ENCODE measurements at places on chromosomes 12 and 14.

GRCh38 chr12:109500406-109501185 lies 23.2 kb downstream of the UBE3B start:
- DNase-seq: no peak

DNA sequence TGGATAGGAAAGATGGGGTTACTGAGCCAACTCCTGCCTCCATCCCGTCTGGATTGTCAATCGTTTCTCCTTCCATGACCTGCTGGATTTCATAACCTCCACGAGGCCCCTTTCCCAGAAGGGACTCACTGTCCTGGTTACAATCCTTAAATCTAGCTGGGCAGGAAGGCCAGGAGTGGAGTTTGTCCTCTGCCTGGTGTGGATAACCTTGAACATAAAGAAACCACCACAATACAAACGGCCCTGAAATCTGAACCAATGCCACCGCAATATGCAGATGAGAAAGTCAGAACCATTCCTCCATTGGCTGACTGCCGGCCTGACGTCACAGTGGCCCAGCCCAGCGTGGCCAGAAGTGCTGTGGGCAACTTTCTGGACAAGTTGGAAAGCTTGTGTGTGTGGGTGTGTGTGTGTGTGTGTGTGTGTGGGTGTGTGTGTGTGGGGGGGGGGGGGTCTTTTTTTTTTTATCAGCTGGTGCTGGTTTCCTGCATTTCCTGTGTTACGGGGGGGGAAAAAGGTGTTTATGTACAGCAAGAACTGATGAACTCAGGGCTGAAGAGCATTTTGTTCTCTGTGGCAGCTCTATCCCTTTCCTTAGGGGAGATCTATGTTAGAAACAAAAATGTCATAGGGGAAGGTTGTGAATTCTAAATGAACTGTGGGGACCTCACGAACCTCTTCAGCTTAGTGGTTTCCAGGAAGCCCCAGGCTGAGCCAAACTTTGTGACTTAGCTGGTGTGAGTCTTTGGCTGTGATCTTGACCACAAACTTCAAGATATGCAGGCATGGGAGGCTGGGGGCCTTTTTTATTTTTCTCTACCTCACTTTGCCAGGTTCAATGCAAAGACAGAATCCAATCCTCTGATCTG lies 81.6 kb upstream of the MED13L start:
- DNase-seq: peak; percentile 61

- no peak for DNase-seq
Observed at GRCh38 chr14:101472518-101472849, 88.8 kb upstream of the DIO3 start.

DNA sequence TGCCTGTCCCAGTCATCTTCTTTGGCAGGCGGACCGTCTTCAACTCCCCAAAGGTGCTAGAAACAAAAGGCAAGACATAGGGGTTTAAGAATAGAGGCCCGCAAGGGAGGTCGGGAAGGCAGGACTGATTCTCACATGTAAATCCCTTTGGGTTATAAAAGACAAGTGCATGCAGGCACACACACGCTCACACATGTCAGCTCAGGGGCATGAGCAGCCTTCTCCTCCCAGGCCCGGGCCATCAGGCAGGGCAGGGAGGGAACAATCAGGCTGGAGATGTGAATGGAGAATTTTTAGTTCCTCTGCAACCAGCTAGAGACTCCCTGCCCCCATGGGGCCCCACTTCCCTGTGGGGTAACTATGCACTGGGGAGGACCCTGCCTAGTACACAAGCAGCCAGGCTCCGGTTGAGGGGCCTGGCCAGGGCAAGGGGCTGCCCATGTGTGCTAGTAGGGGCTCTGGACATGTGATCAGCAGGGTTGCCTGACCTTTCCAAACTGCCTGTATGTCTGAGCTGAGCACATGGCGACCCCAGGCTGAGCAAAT lies 107.2 kb downstream of the RBM19 start:
- no peak for DNase-seq

DNA sequence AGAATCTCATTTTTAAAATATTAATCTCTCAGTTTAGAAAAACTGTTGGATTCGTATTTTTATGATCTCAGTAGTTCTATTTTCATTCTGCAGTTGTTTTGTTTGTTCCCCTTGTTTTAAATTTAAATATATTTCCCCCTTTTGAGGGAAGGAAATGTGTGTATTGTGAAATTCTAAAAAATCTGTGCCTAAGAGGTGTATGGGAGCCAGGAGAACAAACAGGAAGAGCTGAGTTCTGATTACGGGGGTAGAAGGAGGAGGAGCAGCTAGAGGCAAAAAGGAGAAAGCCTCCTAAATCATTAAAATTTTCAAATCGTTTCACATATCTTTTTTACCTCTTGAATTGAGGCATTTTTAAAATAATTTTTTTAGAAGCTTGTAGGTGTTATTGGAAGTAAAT lies 2.3 kb downstream of the RDH12 start:
- DNase-seq: no peak

GRCh38 chr12:32671930-32672780 lies 6.9 kb upstream of the DNM1L start:
- no peak for DNase-seq

- no peak for DNase-seq
Observed at GRCh38 chr12:132803888-132804287, 24.8 kb downstream of the GOLGA3 start.

- DNase-seq: peak; percentile 51
Observed at GRCh38 chr14:100159865-100160533, 554 bp upstream of the DEGS2 start.

DNA sequence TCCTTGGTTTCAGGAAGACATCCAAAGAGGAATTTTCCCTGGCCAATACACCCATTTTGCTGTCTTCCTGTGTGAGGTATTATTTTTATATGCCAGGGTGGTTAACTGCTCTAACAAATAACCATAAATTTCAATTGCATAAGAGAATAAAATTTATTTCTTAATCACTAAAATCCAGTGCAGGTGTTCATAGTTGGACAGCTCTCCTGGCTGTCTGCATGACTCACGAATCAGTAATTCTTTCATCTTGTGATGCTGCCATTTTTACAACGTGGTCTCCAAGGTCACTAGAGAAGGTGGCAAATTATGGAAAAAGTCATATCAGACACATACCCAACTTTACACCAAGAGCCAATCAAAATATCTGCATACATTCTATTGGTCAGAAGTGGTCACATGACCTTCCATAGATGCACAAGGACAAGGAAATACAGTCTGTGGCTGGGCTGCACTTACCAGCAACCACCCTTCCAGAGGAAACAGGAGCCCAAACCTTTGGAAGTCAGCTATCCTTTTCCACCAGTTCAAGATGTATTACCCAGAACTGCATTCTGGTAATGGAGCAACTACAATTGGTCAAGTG lies 193.5 kb upstream of the PLEKHG7 start:
- DNase-seq: no peak

- DNase-seq: no peak
Observed at GRCh38 chr12:49865782-49866135, 22.9 kb upstream of the BCDIN3D start.

DNA sequence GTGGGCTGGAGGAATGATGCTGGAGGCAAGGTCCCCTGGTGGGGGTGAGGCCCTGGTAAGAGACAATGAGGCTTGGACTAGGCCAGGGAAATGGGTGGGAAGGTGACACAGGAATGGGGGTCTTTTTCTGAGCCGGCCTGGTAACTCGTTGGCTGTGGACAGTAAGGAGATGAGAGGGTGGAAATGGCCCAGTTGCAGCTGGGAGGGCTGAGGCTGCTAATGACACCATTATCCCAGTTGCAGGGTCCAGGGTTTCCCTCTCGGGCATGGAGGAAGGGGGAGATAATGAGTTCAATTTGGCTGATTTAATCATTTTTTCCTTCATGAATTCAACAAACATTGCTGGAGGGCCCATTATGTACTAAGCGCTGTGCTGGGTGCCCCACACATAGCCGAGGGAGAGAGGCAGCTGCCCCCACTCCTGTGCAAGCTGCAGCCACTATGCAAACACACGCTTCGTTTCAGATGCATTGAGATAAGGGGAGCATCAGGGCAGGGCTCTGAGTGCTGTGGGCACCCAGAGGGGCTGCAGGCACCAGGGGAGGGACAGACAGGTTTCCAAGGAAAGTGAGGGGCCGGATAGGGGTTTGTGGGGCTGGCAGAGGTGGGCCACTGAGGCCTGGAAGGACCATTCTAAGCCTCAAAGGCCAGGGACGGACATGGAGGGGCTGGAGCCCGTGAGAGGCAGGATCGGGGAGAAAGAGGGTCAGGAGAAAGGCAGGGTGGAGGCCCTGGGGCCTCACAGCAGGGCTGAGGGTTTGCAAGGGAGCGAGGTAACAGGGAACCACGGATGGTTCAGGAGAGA lies 43.2 kb upstream of the MEG3 start:
- no peak for DNase-seq

GRCh38 chr12:20376984-20377383 lies 8.6 kb downstream of the PDE3A start:
- DNase-seq: no peak

DNA sequence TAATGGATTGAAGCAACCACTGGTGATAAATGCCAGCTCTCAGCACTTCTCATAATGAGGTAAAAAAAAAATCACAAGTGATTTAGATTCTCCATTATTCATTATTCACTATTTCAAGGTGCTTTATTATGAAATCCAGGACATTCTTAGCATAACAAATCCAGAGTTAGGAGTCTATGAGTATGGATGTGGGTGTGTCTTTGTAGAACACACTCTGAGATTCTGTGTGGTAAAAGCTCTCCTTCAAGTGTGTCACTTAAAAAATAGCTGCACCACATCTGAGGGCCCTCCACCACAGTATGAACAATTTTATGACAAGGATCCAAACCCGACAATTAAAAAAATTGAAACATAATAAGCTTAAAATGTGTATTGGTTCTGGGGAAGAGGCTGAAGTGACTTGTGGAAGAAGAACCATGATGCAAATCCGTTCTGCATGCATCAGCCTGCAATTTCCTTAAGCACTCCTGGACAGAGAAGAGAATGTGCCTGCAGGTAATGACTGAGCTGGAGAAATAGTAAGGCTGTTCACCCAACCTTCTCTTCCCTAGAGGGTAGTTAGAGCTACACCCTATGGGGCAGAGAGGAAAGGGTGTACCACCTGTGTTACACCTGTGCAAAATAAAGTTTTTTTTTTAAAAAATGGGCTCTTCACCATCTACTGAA lies 488.5 kb upstream of the MGAT4C start:
- no peak for DNase-seq

DNA sequence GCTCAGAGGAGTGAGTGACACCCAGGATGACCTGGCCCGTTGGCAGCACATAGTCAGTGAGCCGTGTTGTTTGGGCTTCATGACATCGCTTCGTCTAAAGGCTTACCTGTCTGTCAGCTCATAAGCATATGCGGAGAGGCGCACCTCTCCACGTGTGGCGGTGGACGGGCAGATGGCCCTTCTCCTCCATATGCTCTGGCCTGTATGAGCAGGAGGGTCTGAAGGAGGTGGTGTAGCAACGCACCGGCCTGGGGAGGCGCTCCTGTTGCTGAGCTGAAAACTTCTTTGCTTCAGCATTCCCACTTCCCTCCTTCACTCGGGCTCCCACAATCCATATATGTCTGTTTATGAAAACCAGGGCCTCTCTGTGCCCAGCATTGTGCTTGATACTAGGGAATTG lies 186.1 kb downstream of the TSPAN9 start:
- DNase-seq: no peak

- no peak for DNase-seq
Observed at GRCh38 chr12:103580026-103580425, 7.0 kb upstream of the STAB2 start.

DNA sequence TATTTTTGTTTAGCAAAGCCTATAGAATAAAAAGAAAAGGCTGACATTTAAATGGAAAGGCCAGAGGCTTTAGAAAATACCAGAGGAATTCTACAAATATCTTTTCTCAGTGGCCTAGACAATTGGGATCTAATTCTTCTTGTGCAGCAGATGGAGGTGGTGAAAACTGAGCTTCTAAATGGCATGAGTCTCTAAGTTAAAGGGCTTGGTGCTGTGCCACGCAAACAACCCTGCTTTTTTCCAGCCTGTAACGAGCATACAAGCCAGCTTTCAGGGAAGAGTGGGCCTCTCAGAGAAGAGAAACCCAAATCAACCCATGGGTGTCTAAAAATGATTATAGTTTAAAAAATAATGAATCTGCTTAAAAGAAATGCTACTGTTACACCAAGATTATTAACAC lies 237.9 kb upstream of the NAV3 start:
- no peak for DNase-seq

- no peak for DNase-seq
Observed at GRCh38 chr12:4506430-4506829, 32.3 kb upstream of the RAD51AP1 start.

DNA sequence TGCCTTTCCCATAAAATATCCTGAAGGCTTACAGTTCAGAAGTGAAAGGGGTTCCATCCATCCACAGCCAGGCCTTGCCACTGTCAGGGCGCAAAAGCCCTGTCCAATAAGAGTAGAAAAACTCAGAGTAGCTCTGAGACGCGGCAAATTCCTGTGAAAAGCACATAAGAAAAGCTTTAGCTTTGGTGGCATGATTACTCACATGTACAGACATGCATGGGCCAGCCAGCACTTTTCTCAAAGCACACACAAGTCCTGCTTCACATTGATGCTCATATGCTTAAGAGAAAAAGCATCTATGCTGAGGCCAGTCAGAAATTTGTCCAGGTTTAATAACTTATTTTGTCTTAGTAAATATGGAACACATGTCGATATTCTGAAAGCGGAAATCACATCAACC lies 25.5 kb downstream of the CLEC1A start:
- no peak for DNase-seq

DNA sequence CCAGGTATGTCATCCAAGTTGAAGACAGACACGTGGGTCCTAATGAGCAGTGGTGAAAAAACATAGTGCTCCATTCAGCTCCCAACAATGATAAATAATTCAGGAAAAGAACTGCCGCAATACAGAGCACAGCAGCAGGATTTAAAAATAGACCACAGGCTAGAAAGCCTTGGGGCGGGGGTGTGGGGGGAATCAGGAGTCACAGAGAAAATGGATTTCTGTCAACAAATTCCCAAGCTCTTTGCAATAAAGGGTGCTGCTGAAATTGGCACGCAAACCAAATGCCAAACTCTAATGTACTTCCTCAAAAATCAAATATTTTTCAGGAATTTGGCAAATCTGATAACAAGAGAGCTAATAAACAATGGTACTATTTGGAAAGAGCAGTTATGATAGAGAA lies 58.6 kb downstream of the R3HDM2 start:
- DNase-seq: no peak

DNA sequence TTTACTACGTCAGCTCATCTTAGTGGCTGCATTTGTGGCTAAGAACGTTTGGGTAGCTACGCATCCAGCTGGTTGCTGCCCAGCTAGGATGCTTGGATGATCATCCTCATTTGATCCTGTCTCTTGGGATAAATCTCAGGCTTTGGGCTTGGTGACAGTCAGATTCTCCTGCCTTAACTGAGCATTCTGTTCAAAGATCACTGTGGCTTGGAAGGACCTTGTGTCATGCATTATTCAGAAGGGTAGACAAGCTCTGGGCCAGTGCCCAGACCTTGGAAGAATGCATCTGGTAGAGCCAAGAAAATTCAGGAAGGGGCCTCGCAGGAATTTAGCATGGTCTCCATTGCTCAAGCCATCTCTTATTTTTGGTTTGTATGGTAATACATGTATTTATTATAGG lies 188.4 kb downstream of the NRXN3 start:
- DNase-seq: no peak

GRCh38 chr14:101173698-101174521 lies 270.4 kb upstream of the RTL1 start:
- DNase-seq: no peak
